ENCODE measurements at places on chromosomes 1 and 21.

- DNase-seq = no peak
Measured at GRCh38 chr1:99476058-99476457, 169.9 kb upstream of the PALMD start.

DNA sequence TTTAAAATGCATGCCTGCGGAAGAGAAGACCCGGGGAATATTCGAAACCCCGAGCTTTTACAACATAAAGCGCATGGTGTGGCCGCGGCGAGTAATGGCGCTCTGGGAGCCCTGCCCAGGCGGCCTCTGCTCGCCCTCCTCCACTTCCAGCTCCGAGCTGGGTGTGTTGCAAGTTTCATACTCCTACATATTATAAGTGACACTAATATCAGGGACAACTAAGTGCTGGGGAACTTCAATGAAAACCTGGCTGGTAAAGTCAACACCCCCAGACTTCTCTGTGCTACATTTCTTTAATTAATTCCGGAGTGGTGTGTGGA is 11.8 kb downstream of the SIM2 start:
- no peak for DNase-seq

DNA sequence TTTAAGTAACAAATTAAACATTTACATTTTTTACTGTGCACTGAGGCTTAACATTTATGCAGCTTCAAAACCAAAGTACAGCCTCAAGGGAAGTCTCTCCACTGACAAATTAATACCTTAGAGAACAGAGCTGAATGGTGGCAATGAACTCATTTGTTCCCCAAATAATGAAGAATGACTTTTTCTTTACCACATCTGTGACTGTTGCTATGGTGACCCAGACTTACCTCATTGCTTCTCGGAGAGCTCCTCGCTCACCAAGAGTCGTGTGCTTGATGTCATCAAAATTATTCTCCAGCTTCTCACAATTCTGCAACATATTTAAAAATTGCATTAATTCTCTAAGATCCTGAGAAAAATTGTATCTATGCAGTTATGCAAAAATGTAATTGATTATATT is 92.9 kb downstream of the DPYD start:
- DNase-seq = no peak

DNA sequence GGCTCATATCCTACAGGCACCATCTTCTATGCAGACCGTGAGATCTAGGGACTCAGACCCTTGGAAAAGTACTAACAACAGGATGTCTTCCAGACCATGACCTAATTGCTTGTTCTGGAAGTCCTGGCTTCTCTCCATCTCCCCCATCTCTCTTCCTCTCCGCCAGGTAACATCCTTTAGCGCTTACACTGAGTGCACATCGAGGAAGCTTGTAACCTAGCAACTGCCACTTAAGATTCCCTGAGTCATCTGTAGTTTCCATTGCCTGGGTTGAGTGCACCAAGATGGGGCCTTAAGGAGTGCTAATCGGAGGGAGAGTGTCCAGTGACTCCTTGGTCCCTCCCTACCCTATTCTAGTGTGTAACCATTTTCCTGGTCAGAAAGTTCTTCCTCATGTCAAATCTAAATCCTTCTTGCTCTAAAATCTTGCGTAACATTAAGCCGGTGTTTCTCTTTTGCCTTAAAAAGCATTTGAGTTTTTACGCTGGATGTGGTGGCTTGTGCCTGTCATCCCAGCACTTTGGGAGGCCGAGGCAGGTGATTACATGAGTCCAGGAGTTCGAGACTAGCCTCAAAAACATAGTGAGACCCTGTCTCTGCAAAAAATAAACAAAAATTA is 9.7 kb downstream of the KLHDC8A start:
- no peak for DNase-seq

DNA sequence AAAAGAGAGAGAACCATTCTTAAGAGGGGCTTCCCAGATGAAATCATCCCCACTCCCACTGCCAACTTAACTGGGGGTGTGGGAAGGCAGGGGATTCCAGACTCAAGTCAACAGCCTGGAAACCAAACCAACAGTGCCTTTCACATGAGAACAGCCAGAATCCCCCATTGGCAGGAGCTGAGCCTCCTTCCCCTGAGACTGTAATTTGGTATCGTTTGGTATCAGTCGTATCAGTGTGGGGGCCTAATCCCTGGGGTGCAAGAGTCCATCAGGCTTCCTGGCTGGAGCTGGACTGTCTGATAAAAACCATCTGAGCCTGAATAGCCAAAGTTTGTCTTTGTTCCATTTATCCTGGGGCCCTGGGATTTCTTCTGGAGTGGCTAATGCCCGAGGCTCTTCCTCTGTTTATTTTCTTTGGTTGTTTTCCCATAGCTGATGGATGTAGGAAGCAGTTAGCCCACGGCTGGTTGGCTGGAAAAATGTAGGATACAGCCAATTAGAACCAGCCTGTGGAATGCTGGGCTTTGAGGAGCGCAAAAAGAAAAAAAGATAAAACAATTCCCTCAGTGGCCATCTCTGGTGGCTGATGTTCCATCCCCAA is 84.6 kb downstream of the LAMC2 start:
- DNase-seq = no peak

GRCh38 chr1:75787524-75787923 is 1.5 kb downstream of the RABGGTB start:
- DNase-seq = no peak

DNA sequence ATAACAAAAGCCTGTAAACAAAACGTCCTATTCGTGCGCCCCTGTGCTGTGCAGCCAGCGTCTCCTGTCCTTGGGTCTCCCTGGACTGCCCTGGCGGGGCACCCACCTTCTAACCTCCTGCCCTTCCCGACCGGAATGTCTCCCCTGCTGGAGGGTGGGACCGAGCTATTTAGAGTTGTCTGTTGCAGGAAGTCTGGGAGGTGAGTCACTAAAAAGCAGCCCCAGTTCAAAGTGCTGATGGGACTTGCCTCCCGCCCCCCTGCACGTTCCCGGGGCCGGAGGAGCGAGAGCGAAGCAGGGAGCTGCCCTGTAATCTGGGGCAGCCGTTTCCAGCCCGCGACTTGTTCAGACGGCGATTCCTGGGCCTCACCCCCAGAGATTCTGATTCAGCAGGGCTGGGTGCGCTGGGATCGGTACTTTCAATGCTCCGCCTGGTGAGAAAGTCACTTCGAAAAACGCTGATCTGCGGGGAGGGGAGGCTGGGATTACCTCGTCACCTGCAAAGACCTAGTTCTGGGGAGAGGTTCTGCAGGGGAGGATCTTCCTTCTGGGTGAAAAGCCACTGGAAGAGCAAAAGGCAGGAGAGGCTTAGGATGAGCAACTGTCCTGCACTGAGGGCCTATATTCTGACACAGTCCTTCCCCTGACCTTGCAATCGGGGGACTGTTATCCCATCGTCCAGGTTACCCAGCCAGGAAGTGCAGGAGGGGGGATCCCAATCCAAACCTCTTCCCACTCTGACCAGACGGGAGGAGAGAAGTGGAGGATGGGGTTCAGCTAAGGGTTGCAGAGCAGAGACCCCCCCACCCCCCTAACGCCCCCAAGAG is 1.2 kb upstream of the DHRS3 start:
- no peak for DNase-seq

GRCh38 chr1:167602840-167603239 is 27.2 kb upstream of the RCSD1 start:
- DNase-seq = no peak

DNA sequence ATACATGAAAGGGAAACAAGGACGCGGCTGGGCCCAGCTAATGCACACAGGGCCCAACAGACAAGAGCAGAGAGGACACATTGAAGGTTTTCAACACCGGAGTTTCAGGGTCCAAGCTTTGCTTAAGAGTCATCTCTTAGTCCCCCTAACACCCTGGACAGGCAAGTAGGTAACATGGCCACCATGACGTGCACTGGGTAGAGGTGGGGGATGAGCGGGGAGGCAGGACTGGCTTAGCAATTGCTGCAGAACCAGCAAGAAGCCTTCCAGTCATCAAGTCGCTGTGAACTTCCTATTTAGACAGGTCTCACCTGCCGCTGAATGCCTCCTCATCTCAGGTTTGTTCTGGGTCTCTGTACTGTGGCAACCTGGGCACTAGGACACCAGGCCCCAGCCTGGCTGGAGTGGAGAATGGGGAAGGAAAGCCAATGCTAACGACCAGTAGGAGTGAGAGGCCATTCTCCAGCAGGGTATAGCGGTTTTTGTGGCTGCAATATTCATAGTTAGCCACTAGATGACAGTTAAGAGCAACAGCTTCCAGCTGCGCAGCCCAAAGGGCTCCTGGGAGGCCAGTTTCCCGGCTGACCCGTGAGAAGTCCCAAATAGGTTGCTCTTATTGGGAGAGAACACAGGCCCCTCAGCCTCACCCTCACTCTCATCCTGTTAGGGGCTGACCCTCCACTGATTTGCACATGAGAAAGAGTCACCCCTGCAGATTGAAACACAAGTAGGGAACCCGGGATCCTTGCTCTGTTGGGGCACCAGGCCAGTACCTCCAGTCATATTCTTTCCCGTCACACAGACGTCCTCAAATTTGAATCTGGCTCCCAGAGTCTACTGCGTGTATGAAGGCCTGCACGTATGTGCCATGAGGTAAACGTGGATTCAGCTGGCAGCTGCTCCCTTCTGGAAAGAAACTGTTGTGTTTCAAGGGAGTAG is 6.0 kb upstream of the PIGC start:
- no peak for DNase-seq

- DNase-seq = no peak
Measured at GRCh38 chr1:234476172-234476571, 2.8 kb downstream of the TARBP1 start.

- no peak for DNase-seq
Measured at GRCh38 chr1:69911301-69911801, 294.0 kb downstream of the LRRC40 start.

- DNase-seq = no peak
Measured at GRCh38 chr1:25477448-25478034, 46.8 kb downstream of the MACO1 start.

DNA sequence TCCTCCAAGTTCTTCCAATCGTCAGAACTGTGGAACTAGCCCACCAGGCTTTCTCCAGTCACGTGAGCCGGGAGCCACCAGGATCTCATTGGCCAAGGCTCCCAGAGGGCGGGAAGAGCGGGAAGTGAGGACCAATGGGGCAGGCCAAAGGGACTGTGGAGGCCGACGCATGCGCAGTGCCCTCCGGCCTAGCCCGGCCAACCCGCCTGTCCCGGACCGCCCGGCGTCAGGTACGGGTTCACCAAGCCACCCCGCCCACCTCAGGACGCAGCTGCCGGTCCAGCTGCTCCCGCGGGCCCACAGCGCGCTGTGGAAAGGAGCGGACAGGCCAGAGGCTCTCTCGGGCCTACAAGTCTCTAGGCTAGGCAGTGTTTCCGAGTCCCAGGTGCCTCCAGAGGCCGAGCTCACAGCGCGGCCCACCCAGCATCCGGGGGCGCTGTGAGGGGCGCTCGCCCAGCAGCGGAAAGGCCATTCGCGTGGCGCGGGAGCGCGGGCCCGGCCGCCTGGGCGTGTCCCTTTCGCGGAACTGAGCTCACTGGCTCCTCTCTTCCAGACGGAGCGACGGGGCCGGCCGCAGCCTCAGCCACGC is 10.9 kb downstream of the OR14I1 start:
- DNase-seq = no peak

DNA sequence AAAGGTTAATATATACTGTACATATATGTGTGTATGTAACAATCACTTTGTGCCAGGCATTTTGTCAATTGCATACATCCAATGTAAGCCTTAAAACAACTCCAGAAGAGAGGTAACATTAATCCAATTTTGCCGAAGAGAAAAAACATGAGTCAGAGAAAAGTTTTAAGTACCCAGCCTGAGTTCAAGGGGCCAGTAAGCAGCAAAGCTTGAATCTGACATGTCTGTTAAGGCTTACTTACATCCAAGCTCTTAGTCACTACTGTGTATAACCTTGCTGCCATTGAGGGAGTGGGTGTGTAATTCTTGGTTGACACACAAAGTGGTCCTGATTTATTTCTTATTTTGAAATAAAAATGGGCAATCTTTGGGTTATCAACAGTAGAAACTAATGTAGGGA is 360.4 kb upstream of the LYPLAL1 start:
- no peak for DNase-seq

- no peak for DNase-seq
Measured at GRCh38 chr1:14606632-14607031, 8.1 kb downstream of the KAZN start.

GRCh38 chr1:156559086-156559796 is 13.1 kb downstream of the IQGAP3 start:
- no peak for DNase-seq

GRCh38 chr21:21247424-21247823 is 249.2 kb downstream of the NCAM2 start:
- no peak for DNase-seq

DNA sequence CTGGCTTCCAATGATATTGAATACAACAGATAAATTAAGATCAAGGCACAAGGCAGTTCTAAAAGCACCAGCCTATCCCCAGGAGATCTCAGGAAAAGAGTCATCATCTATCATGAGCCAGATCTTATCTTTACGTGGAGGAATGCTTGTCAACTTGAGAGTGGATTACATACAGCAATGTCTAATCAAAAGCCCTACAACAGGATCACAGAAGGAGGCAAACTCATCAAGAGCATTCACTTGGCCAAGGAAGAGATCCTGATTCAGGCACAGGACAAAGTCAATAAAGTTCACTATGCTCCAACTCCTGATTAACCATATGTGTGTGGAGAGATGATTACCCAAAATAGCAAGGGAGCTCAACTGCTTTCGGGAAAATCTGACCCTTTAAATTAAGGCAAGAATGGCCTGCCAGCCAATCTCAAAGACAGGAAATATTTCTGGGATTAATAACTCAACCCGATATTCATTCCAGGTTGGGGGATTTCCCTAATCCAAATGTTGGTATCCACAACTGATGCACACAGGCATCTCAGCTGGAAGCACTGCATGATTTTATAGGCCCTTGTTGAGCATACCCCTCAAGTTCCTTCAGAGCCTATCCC is 33.7 kb downstream of the TBX15 start:
- no peak for DNase-seq

DNA sequence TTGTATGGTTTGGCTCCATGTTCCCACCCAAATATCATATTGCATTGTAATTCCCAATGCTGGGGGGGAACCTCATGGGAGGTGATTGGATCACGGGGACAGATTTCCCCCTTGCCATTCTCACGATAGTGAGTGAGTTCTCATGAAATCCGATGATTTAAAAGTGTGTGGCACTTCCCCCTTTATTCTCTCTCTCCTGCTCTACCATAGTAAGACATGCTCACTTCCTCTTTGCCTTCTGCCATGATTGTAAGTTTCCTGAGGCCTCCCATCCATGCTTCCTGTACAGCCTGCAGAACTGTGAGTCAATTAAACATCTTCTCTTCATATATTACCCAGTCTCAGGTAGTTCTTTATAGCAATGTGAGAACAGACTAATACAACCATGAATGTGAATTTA is 211.6 kb upstream of the NR5A2 start:
- DNase-seq = no peak

- DNase-seq = no peak
Measured at GRCh38 chr1:226092965-226093364, 30.4 kb downstream of the H3-3A start.

- no peak for DNase-seq
Measured at GRCh38 chr1:54377040-54377691, 29.0 kb downstream of the SSBP3 start.
